ENCODE measurements at places on chromosomes 6 and 20.

GRCh38 chr6:111731456-111732195 is 125.9 kb upstream of the TRAF3IP2 start:
- no peak for DNase-seq

- peak; percentile 59 for DNase-seq
Observed at GRCh38 chr6:122381494-122382265, 17.8 kb upstream of the HSF2 start.

DNA sequence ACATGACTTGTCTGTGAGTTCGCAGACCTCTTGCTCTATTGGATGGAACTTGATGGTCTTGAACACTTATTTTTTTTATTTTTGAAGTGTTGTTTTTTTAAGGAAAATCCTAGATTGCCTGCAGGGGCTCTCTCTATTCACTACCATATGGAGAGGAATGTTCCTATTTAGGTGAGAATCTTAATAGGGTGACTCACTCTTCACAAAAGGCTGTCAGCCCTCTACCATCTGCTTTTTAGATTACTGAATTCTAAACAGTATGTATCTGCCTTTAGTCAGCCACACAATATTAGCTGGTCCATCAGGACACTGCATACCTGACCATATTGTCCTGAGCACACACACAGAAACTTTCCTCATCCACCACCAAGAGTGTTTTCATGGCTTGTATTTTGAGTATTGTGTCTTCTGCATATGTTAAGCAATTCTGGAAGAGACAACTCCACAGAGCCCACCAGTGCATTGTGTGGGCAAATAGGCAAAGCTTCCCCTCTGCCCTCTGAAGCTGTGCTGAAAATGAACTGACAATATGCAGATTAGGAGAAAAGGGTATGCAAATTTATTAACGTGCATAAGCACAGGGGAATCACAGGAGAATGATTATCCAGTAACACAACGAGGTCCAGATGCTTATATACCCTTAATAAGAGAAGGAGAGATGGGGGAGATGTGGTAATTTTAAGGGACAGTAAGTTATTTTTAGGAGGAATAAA is 6.6 kb upstream of the BTBD9 start:
- no peak for DNase-seq

- no peak for DNase-seq
Observed at GRCh38 chr20:973785-974194, 28.3 kb downstream of the RSPO4 start.

DNA sequence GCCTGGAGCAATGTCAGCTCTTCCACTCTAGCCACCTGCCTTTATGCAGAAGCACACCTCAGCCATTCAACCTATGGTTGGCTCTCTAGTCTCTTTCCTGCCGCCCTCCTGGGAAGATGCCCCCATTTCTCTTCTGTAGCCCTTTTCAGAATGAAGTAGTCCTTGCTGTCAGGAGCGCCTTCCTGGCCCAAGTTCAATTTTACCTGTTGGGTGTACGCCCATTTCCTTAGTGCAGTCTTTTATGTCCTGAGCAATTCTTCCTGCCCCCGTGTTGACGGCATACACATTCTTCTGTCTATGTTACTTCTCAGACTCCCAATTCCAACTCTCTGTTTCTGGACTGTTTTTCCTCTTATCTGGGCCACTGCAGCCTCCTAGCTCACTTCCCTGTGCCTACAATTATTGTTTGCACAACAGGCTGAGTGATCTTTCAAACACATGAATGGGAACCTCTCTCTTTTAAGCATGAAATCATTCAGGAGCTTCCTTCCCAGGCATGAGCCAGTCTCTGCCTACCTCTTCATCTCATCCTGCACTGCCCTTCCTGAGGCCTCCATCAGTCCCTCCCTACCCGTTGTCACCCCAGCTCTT is 389.2 kb downstream of the CD83 start:
- DNase-seq: no peak

DNA sequence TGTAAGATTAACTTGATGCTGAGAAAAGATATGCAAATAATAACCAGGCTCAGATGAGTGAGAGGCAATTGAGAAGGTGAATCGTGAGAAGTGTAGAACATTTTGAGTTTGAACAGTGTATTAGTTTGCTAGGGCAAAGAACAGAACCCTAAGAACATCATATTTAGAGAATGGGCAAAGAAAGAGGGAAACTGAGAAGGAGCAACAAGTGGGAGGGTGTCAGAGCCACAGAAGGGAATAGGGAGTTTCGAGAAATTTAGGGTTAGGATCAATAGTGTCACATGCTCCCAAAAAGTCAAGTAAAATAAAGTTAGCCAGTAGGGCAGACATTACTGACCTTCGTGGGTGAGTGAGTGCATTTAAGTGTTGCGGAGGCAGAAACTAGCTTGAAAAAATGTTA is 5.5 kb upstream of the FAXC start:
- no peak for DNase-seq

GRCh38 chr6:53107091-53107490 is 41.5 kb downstream of the GCM1 start:
- no peak for DNase-seq

DNA sequence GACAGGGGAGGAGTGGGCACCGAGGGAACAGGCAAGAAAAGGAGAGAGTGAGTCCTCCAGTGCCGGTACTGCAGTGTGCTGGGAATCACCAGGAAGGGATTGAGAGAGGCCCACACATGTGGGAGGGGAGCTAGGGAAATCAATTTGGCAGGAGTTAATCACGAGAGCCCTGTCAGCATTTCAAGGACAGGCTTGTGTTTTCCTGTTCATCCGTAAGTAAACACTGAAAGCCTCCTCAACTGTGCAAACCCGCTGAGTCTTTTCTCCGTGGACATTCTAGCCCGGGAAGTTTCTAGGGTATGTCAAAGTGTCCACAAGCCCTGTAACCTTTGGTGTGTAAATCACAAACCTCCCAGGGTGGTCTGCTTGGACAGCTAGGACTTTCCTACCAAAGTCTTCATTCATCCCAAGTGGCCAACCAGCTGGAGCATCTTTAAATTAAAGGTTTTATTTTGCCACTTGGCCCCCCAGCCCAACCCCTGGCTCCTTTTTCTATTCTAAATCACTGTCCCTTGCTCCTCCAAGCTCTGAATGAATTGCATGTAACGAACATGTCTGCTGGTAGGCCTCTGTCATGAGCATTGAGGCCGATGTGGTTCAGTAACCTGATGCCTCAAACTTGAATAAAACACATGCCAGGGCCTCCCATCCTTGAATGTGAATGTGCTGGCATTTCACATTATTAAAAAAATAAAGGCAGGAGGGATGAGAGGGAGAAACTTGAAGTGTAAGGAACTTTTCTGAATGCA is 149.1 kb downstream of the ZNF217 start:
- DNase-seq: no peak

DNA sequence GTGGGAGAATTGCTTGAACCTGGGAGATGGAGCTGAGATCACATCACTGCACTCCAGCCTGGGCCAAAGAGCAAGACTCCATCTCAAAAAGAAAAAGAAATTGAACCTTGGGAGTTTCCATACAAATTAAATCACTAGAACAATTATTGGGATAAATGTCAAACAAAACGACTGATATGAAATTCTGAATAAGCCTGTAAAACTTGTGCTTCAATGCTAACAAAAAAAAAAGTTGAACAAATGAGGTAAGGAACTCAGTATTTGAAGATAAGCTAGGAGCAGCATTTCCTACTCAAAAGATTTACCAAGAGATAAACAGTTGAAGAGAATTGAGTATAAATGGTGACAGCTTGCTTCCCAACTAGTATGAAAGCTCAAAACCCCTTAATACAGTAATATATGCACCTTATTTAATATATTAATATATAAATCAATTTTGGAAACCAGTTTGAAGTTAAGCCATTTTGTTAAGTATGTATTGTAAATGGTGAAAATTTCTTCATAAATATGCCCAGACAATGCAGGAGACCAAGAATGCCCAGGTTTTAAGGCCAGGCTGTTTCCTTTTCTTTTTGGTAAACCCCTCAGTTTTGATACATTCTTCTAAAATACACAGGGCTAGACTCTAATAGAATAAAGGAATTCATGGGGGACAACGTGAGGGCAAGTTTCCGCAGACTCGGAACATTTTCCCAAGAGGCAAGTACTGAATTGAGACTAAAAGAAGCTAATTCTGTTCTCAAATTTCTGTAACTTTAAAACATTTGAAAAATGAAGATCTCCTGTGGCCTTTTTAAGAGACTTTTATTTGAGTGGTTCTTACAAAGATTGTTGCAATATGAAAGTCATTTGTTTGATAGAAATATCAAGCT is 3.9 kb downstream of the ROMO1 start:
- no peak for DNase-seq

GRCh38 chr20:44419131-44419844 is 56.4 kb upstream of the TTPAL start:
- no peak for DNase-seq

GRCh38 chr20:63026582-63027165 is 19.9 kb upstream of the BHLHE23 start:
- no peak for DNase-seq

DNA sequence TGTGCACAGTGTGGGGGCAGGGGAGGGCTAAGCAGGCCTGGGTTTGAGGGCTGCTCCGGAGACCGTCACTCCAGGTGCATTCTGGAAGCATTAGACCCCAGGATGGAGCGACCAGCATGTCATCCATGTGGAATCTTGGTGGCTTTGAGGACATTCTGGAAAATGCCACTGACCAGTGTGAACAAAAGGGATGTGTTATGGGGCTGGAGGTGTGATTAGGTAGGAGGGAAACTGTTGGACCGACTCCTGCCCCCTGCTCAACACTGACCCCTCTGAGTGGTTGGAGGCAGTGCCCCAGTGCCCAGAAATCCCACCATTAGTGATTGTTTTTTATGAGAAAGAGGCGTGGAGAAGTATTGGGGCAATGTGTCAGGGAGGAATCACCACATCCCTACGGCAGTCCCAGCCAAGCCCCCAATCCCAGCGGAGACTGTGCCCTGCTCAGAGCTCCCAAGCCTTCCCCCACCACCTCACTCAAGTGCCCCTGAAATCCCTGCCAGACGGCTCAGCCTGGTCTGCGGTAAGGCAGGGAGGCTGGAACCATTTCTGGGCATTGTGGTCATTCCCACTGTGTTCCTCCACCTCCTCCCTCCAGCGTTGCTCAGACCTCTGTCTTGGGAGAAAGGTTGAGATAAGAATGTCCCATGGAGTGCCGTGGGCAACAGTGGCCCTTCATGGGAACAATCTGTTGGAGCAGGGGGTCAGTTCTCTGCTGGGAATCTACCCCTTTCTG is 44.0 kb upstream of the TTPAL start:
- DNase-seq: no peak

GRCh38 chr6:25042536-25042935 is 106.8 kb upstream of the RIPOR2 start:
- DNase-seq: peak; percentile 25

DNA sequence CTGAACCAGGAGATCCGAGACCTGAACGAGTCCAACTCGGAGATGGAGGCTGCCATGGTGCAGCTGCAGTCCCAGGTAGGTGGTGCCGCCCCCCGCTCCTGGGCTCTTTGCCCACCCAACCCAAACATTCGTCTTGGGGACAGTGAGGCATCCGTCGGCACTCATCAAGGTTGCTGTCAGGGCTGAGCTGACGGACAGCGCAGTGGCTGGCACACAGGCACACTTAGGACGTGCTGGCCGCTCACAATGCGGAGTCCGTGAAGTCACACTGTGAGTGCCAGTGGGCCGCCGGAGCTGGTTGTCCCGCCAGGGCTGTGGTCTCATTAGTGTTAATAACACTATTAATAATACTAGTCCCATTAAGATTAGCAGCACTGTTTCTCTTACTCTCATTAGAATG is 18.2 kb upstream of the PCMTD2 start:
- DNase-seq: no peak

DNA sequence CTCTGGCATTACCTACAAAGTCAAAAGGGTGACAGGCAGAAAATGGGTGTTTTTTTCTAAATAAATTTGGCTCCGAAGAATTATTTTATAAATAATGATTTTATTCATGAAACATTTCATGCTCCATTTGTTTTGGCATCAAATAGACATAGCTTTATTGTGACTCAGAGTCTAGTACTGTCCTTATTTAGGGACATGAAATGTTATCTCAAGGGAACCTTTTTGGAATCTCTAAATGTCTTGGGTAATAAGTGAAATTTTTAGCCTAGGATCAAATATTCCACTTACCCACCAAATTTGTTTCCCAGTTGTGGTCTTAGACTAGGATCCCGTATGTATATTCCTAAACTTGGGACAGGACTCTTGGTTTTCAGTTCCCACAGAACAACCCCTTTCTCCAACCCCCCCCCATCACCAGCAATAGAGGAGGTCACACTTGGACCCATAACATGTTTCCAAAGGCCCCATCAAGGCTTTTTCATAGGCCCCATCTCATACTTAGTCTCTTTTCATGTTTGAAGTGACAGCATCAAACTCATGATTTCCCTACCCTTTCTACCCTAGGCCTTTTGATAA is 81.8 kb downstream of the JAG1 start:
- no peak for DNase-seq

DNA sequence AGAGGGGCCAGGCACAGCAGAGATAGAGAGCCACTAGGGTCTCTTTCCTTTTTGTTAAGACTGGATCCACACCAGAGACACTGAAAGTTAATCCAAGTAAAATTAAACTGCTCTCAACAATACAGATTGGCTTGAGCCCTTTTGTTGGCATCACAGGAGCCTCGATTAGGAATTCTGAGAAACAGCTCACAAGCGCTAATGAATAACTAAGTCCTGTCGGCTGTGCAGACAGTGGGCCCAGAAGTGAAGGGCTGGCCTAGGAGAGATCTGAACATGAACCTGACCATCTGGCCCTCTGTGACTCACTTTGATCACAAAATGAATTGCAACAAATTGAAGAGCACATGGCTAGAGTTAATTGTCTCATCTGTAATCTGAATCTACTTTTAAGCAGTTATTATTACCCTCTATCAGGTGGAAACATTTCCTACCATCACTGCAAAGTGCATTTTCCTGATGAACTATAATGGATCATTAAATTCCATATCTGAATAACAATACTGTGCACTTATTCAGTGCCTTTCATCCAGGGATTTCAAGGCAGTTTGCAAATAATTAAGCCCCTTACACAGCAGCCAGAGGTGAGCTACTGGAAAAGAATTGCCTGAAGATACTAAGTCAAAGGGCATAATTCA is 3.2 kb downstream of the BACH2 start:
- no peak for DNase-seq

GRCh38 chr6:168413018-168413720 is 27.8 kb upstream of the SMOC2 start:
- DNase-seq: no peak

GRCh38 chr20:61953037-61954021 is 112.4 kb downstream of the TAF4 start:
- no peak for DNase-seq

DNA sequence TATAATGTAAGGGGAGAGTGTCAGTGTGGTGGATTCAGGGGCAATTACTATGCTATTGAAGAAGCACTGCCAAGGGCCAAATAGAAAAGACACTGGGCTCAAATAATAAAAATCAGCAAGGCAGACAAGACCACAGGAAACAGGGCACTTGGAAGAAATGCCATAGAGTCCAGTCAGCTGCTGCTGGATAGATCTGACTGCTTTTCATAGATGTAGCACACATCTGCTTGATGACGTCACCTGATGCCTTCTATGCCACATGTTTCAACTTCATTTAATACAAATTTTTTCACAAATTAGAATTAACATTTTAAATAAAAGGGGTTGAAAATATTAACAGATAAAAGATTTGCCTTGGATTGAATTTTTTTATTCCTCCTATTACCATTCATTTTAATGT is 23.9 kb upstream of the AHI1 start:
- DNase-seq: no peak
